ENCODE measurements at places on chromosomes 2 and 18.
A peak's percentile ranks its signal among the peaks of the same experiment; 100 is the strongest.

DNA sequence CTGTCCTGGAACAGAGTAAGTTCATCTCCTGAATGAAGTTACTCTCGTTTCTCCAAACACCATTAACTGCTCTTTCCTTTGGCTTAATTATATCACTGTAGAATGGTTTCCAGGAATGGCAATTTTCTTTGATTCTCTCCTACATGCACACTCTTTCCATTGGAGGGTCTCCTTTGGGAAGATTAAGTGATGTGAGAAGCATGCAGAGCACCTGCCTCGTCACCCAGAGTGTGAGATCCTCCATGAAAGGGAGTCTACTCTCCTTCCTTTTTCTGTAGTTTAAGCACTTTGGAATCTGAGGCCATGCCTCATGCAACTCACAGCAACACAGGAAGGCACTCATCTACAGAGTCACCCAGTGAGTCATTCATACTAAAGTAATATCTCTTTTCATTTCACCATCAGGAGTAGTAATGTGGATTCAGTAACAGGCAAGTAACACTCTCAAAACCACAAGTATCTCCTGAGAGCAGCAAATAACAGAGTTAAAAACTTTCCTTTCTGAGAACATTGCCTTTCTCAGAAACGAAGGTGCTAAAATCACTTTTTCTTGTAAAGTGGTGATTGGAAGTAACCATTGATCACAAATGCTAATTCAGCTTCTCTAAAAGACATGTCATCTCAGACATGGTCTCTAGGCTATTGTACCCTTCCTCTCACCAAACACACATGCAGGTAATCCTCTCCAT, 52.8 kb upstream of the IL1RL1 start:
- no peak for DNase-seq

GRCh38 chr2:139165601-139166000, 385.4 kb upstream of the NXPH2 start:
- no peak for DNase-seq

DNA sequence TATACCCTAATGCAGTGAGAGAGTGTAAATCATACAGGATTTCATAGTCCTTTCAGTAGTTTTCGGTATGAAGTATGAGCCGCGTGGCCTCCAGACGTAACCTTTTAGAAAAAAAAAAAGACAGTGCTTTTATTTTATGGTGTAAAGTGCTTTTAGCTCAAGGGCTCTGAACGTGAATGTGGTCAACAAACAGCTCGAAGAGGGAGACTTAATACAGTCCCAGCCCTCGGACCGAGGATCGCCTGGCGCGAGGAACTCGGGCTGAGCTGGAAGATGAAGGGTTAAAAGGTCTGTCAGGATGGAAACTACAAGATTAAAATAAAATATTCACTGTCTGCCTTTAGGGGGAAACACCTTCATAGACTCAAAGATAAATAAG, 4.0 kb upstream of the BCL11A start:
- no peak for DNase-seq

DNA sequence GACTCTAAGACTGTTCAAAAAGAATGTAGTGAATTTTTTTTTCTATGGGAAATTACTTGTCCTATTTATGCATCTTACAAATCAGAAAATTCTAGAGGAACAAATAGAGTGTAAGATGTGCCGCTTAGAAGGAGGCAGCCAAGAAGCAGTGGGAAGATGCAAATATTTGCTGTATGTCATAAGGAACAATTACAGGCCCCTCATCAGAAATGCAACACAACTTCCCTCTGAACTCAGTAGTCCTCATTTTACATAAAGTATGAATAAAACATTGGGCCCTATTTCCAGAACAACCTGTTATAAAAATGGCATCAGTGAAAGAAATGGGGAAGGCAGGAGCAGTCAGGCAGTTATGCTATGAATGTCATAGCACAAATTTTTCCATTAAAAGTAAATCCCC, 50.7 kb upstream of the SCG2 start:
- DNase-seq = no peak

GRCh38 chr2:141041281-141041680, 1089.5 kb downstream of the LRP1B start:
- DNase-seq = no peak

DNA sequence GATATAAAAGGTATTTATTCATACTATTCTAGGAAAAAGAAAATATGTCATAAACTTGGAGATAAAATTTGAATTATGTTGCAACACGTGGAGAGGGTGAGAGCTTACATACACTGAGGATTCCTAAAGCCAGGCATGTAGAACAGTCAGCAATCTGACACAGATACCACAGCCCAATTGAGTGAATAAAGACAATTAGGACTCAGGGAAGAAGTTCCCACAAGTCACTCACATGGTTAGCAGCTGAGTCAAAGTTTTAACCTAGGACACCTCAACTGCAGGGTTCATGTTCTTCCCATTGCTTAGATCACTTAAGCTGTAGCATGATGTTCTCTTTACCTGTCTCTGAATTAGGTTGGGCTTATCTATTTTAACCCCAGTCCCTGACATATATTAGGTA, 189.5 kb downstream of the CMPK2 start:
- no peak for DNase-seq

DNA sequence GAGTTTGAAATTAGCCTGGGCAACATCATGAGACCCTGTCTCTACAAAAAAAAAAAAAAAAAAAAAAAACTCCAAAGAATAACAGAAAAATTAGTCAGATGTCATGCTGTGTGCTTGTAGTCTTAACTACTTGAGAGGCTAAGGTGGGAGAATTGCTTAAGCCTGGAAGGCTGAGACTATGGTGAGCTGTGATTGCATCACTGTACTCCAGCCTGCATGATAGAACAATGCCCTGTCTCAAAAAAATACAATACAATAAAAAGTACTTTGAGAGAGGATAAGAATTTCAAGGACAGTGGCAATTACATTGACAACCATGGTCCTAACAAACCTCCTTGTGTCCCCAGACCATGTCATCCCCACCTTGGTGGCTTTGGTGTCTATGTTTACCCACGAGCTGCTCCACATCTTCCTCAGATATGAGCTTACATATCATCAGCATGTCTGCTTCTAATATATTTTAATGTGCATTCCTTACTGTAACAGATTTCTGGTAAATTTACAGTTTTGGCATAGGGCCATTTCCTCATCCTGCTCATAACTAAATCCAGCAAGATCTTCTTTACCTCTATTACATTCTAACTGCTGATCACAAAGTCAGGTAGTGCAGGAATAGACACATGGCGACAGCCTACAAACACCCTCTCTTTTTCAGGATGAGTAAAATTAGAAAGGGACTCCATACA, 437.7 kb upstream of the HNRNPA3 start:
- DNase-seq = peak; percentile 98

- no peak for DNase-seq
Observed at GRCh38 chr2:230987137-230988020, 8.5 kb upstream of the SPATA3 start.

GRCh38 chr2:135882415-135882814, 6.2 kb upstream of the MCM6 start:
- DNase-seq = no peak

- DNase-seq = no peak
Observed at GRCh38 chr2:69989441-69990105, 28.1 kb upstream of the ASPRV1 start.

DNA sequence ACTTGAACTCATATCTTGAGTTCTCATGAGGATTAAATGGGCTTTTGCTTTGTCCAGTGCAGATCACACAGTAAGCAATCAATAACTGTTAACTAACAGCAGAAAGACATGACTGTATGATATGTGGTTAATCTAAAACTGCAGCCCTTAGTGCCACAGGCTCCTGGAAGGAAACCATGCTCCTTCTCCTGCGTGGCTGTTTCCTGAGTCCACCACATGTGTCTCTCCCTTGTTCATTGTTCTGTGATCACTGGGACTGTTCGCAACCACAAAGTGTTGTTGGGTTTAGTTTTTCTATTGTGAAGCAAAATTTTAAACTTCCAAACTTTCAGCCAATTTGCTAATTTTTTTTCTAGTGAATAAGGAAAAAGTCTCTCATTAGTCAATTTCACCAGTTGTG, 130.9 kb upstream of the PTPRM start:
- DNase-seq = no peak

- DNase-seq = no peak
Observed at GRCh38 chr2:237278568-237278967, 135.4 kb downstream of the COL6A3 start.

Measured in SK-N-MC (cell line).